Thymus (tissue), 14 donors: ENCODE measurements at places on chromosomes 2 and 18. TPM values are rescaled to one million over a fixed set of nuclear protein-coding genes. Genes with fewer than 3 reads are reported as not detected.

Gene CACNB4
- total RNA-seq = 3.5 TPM

Gene GCG
- 1.7 TPM for total RNA-seq

Gene ACTG2
- total RNA-seq = 0.61 TPM

Gene TGFA
- 1.6 TPM for total RNA-seq

DNA sequence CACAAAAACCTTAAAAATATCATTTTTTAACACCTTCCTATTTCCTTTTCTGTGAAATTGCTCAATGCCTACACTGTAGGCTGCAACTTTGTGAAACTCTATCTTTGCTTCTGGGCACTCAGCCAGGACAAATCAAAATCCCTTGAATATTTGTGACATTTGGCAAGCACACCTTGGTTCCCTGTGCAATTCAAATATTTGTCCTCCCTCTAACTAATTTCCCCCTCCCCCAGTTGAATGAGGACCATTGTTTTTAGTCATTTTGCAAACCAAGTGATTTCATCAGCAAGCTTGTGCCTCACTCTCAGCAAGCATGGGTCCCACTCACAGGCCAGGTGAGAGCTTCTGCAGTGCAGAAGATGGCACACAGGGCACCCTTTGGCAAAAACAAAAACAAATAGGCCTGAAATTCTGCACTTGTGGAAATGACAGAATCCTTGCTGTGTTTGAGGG lies 541.5 kb downstream of the CNTNAP5 start:
- no peak overlapping the region for H3K27ac ChIP-seq
- H3K4me1 ChIP-seq = no peaks in the 10 kb centered on the region
- no peak for DNase-seq
- H3K4me3 ChIP-seq = no peak overlapping the region

DNA sequence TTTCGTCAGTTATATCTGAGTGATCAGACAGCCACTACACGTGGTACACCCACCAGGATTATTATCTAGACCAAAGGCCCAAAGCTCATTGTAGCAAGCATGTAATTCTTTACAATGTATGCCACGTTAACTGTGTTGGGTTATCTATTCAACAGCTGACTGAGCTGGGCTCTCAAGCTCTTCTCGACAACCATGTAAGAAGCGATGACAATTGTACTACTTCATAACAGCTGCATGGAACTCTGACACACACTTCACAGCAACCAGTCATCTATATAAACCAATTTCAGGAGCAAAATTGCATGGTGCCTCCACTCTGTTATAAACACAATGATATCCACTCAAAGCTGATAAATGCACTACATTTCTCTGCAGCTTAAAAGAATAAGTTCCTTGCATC lies 701.8 kb downstream of the NR4A2 start:
- no peak overlapping the region for H3K27ac ChIP-seq
- H3K4me1 ChIP-seq = no peaks in the 10 kb centered on the region
- no peak for DNase-seq
- H3K4me3 ChIP-seq = no peak overlapping the region
- H3K36me3 ChIP-seq = no peaks in the 10 kb centered on the region

DNA sequence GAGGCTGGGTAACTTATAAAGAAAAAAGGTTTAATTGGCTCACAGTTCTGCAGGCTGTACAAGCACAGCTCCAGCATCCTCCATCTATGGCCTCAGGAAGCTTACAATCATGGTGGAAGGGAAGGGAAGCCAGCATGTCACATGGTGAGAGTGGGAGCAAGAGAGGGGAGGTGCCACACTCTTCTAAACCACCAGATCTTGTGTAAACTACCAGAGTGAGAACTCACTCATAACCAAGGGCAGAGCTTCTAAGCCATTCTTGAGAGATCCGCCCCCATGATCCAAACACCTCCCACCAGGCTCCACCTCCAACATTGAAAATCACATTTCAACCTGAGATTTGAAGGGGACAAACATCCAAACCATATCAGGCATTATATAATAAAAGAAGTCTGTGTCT lies 121.6 kb upstream of the CDC42EP3 start:
- H3K27me3 ChIP-seq = no peaks in the 10 kb centered on the region
- no peak overlapping the region for H3K27ac ChIP-seq
- H3K4me3 ChIP-seq = no peak overlapping the region
- DNase-seq = no peak

DNA sequence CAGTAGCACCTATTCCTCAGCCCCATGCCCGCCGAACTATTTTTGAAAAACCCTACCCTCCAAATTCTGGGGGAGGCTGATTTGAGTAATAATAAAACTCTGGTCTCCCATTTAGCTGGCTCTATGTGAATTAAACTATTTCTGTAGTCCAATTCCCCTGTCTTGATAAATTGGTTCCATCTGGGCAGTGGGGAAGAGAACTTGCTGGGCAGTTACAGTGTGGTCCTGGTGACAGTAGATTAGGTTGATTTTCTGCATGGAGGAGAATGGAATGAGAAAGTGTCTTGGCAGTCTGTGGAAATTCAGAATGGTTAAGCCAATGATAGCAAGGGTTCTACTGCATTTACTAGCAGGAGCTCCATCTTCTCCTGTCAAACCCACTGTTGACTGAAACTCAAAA lies 95.0 kb downstream of the SPP2 start:
- no peaks in the 10 kb centered on the region for H3K36me3 ChIP-seq
- peaks cover 26% of the 10 kb centered on the region for H3K4me1 ChIP-seq
- no peak overlapping the region for H3K27ac ChIP-seq
- DNase-seq = no peak
- no peaks in the 10 kb centered on the region for H3K27me3 ChIP-seq

DNA sequence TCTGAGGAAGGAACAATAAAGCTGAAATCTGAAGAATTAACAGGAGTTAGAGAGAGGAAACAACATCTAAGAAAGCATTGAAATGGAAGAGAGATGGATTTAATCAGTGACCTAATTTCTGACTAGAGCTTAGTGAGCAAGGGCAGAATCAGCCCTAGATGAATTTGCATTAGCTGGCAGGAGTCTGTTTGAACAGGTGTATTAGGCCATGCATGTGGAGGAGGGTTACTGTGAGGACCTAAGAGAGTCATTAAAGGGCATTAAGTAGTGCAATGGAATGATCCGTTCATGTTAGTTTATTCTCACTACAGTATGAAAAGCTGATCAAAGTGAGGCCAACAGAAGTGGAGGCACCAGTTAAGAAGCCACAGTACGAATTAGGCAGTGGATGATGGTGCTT lies 285.3 kb downstream of the GRB14 start:
- H3K4me3 ChIP-seq = no peak overlapping the region
- H3K4me1 ChIP-seq = no peaks in the 10 kb centered on the region
- H3K36me3 ChIP-seq = no peaks in the 10 kb centered on the region

- H3K36me3 ChIP-seq = no peaks in the 10 kb centered on the region
- no peak overlapping the region for H3K4me3 ChIP-seq
- no peaks in the 10 kb centered on the region for H3K4me1 ChIP-seq
- no peaks in the 10 kb centered on the region for H3K27me3 ChIP-seq
Observed at GRCh38 chr2:65666156-65666725, 233.8 kb upstream of the SPRED2 start.

DNA sequence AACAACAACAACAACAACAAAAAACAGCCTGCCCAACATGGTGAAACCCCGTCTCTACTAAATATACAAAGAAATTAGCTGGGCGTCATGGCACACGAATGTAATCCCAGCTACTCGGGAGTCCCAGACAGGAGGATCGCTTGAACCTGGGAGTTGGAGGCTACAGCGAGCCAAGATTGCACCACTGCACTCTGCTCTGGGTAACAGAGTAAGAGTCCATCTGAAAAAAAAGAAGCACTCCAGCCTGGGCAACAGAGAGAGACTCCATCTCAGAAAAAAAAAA lies 344.1 kb upstream of the PLGLB2 start:
- no peaks in the 10 kb centered on the region for H3K36me3 ChIP-seq
- DNase-seq = no peak
- H3K27me3 ChIP-seq = no peaks in the 10 kb centered on the region
- no peak overlapping the region for H3K4me3 ChIP-seq
- H3K27ac ChIP-seq = no peak overlapping the region

DNA sequence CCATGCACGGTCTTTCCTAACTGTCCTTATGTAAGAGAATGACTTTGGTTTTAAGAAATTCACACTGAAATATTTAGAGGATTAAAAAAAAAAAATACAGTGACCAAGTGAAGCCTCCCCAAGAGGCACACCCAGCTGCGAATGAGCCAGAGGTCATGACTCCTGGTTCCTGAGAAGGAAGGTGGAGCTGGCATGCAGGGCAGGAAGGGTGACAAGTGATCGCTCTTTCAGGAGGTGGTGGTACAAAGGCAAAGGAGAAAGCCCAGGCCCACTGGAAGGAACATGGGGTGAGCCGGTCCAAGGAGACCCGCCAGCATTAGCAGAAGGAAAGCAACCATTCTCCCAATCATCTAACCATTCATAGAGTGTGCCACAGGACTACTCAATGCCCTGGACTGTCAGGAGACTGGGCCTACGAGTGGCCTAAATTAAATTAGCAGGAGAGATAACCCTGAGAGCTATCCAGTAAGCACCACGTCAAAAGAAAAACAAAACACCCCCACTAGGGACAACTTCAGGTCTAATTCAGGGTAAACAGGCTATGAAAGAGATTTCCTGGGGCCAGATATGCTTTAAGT lies 7.8 kb downstream of the INO80C start:
- H3K4me1 ChIP-seq = no peaks in the 10 kb centered on the region
- no peak overlapping the region for H3K27ac ChIP-seq
- no peaks in the 10 kb centered on the region for H3K27me3 ChIP-seq

- no peak overlapping the region for H3K27ac ChIP-seq
- DNase-seq = no peak
- H3K27me3 ChIP-seq = no peaks in the 10 kb centered on the region
- H3K4me3 ChIP-seq = no peak overlapping the region
- no peaks in the 10 kb centered on the region for H3K4me1 ChIP-seq
Observed at GRCh38 chr2:217445723-217446122, 557.1 kb downstream of the TNS1 start.

GRCh38 chr2:112140205-112140802 lies 2.1 kb downstream of the FBLN7 start:
- peaks cover 8% of the 10 kb centered on the region for H3K4me1 ChIP-seq
- no peaks in the 10 kb centered on the region for H3K36me3 ChIP-seq
- DNase-seq = no peak

DNA sequence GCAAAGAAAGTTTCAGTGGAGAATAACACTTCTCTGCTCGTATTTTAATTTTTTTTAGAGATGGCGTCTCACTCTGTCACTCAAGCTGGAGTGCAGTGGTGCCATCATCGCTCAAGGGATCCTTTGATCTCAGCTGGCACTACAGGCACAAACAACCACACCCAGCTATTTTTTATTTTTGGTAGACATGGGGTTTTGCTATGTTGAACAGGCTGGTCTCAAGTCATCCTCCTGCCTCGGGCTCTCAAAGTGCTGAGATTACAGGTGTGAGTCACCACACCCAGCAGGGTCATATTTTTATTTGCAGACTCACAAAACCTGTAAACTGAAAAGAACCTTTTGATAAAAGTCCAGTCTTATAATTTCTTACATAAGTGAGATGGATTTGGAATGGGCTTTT lies 2.6 kb downstream of the TRAK2 start:
- H3K27ac ChIP-seq = no peak overlapping the region
- peaks cover 14% of the 10 kb centered on the region for H3K4me1 ChIP-seq
- DNase-seq = no peak
- no peak overlapping the region for H3K4me3 ChIP-seq

DNA sequence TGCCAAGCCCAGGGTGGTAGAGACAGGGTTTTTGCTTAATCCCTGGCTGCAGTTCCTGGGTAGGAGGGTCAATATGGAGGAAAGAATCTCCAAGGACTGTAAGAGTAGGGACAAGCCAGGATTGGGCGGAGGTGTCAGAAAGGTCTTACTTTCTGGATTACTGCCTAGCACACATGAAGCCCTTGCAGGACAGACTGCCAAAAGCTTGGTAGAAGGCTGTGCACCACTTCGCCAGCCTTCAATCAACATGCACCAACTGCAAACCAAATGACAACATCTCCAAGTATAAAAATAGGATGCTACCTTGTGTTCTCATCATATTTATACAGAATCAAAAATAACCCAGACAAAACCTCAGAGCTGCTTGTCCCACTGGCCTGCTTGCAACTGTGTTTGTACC lies 3.7 kb downstream of the ZNF142 start:
- H3K4me3 ChIP-seq = no peak overlapping the region
- DNase-seq = no peak
- H3K4me1 ChIP-seq = peaks cover 3% of the 10 kb centered on the region
- peaks cover 36% of the 10 kb centered on the region for H3K36me3 ChIP-seq

DNA sequence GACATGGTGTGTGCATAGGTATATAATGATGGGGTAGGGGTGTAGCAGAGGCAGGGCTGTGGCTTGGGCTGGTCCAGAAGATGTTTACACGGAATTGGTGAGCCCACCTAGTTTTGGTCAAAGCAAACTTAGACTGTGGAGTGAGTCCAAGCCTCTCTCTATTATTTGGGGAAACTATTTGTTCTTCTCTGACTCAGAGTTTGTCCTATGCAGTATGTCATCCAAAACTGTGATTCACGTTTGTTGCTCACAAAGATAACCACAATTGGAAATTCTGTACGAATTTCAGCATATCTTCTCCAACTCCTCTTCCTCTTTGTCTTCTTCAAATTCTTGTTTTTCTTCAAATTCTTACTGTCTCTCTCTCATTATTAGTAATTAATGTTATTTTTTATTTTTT lies 292.9 kb downstream of the XIRP2 start:
- no peak for DNase-seq
- no peak overlapping the region for H3K4me3 ChIP-seq
- H3K27ac ChIP-seq = no peak overlapping the region
- no peaks in the 10 kb centered on the region for H3K4me1 ChIP-seq
- no peaks in the 10 kb centered on the region for H3K27me3 ChIP-seq
- no peaks in the 10 kb centered on the region for H3K36me3 ChIP-seq

DNA sequence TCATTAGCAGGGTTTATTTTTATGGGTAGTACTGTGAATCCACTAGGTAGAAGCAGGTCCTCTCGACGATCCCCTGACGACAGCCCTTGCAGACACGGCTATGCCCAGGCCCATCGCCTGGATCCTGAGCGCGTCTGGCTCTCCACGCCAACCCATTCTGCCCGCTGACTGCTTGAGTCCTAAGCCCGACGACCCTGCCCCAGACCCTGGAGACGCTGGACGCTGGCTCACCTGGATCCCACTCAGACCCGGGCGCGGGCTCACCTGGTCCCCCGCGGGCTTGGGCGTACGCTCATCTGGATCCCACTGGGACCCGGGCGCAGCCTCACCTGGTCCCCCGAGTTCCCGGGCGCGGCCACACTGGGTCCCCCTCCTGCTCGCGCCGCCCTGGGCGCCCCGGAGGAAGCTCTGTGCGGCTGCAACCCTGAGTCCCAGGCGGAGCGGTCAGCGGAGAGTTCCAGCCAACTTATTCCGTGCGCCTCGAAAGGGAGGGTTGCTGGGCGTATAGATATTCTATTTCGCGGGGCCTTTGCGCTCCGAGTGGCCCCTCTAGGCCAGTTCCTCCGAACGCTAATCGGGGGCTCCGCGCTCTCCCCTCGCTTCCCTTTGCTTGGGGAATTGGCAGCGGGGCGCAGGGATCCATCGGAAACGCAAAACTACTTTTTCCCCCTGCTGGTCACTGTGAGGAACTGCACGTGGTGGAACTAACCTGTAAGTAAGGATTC lies 22.4 kb upstream of the RMP24 start:
- H3K27ac ChIP-seq = no peak overlapping the region
- H3K27me3 ChIP-seq = peaks cover 24% of the 10 kb centered on the region
- DNase-seq = no peak
